ENCODE measurements at places on chromosomes 2 and 18. TPM values are rescaled to one million over a fixed set of nuclear protein-coding genes. Genes with fewer than 3 reads are reported as not detected.

Gene OSR1
- total RNA-seq, result not detected

Gene ANTXR1
- total RNA-seq, result not detected

Gene C2orf15
- 1.2 TPM for total RNA-seq

Gene IGFBP5
- total RNA-seq, result not detected

Gene PDE6D
- total RNA-seq, result 35.7 TPM

Gene HOXD11
- not detected for total RNA-seq

Gene RAB11FIP5
- 3.2 TPM for total RNA-seq

Gene SFTPB
- total RNA-seq, result 0.05 TPM

Gene ACOXL
- total RNA-seq, result not detected

Gene KYNU
- total RNA-seq, result 43.8 TPM

Gene RUFY4
- 0.53 TPM for total RNA-seq

Gene VAMP8
- total RNA-seq, result 145 TPM

Measured in activated B cell treated with CpG ODN at 0.5 μM for 24 hours (primary cell).